Activated naive CD4-positive, alpha-beta T cell treated with anti-CD3 and anti-CD28 coated beads, Interleukin-2, amount 10 ng/mL, durations not matched to agents 7 days and 5 days (primary cell): ENCODE measurements at places on chromosomes 16 and 17.

- DNase-seq = no peak
Observed at GRCh38 chr16:68049449-68049848, 26.4 kb downstream of the DUS2 start.

GRCh38 chr16:83717814-83718213, 90.0 kb upstream of the HSBP1 start:
- DNase-seq = no peak

GRCh38 chr17:69684251-69684650, 269.8 kb downstream of the MAP2K6 start:
- no peak for DNase-seq

DNA sequence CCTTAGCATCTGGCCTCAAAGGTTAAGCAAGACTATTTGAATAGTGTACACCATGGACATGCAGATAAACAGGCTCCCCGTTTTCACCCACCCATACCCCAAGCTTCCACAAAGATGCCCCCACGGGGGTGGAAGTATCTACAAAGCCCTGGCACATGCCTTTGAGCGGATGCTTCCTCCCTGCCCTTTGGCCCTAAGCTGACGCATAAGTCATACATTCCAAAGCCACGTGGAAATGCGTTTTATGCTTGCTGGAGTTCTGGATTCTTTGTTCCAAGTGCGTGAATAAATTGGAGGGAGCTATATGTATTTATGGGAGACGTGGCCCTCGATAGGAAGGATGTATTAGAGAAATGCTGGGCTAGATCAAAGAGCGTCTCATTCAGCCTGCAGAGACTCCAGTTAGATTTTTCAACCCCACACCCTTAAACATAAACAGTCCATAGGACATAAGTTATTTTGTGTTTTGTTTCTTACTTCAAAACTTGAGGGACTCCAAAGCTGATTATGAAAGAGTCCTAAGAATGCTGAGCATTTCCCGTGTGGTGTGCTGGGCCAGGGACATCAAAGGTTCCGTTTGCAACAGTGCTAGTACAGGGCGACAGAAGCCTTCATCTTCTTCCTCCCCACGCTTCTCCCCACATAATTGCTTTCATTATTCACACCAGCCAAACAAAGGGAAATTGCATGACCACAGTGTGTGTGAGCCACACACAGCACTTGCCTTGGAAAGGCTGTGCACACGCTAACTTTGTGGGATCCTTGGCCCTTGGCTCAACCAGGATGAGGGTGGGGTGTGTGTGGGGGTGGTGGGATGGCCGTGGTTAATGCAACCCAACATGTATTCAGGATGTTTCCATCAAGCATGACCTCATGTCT, 73.6 kb downstream of the WIPI1 start:
- DNase-seq = peak; percentile 63

DNA sequence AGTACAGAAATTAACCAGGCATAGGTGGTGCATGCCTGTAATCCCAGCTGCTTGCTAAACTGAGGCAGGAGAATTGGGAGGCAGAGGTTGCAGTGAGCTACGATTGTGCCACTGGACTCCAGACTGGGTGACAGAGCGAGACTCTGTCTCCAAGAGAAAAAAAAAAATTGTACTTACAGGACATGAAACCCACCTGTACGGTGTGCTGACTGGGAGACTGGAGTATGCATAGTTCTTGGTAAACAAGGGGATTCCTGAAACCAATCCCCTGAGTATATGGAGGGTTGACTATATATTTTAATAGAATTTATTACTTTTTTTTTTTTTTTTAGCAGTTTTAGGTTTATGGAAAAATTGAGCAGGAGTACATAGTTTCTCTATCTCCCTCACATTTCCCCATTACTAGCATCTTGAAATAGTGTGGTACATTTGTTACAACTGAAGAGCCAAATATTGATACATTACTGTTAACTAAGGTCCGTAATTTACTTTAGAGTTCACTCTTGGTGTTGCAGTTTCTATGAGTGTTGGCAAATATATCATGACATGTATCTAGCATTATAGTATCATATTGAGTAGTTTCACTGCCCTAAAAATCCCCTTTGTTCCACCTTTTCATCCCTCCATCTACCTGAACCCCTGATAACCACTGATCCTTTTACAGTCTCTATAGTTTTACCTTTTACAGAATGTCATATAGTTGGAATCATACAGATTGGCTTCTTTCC, 19.3 kb downstream of the TENT4B start:
- DNase-seq = no peak

GRCh38 chr17:15143524-15143923, 121.6 kb downstream of the PMP22 start:
- DNase-seq = no peak

- DNase-seq = no peak
Observed at GRCh38 chr16:31390504-31391041, 2.6 kb upstream of the ITGAD start.
